Islet precursor cell (in vitro differentiated cells): ENCODE measurements at places on chromosomes 2 and 18.

DNA sequence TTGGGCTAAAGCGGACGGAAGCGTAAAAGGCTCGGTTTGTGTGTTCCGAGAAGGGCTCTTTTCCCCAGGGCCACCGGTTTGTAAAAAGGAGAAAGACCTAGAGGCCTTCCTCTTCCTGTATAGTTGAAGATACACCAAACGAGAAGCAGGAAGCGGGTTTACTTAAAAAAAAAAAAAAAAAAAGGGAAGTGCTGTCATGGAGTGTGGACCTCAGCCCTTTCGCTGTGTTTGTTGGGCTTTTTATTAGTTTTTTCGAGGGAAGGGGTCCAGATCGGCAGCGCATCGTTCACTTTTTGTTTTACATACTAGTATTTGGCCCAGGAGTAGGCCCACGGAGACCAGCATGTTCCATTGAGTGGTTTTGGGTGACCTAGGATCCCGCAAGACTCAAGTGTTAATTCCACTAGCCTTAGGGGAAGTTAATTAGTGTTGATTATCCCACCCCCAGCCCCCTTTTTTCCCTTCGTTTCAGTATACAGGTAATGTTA, 676 bp downstream of the ACTR2 start:
- no peak for DNase-seq

- no peak for DNase-seq
These were observed 87.8 kb downstream of the CALCRL start for GRCh38 chr2:187360286-187360685.

DNA sequence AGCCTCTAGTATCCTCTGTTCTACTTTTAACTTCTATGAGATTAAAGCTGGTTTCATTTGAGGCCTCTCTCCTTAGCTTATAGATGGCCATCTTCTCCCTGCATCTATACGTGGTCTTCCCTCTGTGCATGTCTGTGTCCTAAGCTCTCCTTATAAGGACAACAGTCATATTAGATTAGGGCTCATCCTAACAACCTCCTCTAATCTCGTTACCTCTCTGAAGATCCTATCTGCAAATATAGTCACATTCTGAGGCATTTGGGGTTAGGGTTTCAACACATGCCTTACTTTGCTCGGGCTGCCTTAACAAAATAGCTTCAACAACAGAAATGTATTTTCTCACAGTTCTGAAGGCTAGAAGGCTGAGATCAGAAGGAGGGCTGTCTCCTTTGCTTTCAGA, 11.6 kb upstream of the APOB start:
- no peak for DNase-seq

GRCh38 chr2:97969081-97970067, 26.4 kb downstream of the TMEM131 start:
- no peak for DNase-seq

- no peak for DNase-seq
These were observed 305.7 kb upstream of the MYT1L start for GRCh38 chr2:2636813-2637212.

GRCh38 chr2:275466-275865, 10.7 kb downstream of the ACP1 start:
- DNase-seq: no peak
